Stimulated activated CD4-positive, alpha-beta T cell treated with anti-CD3 and anti-CD28 coated beads, Interleukin-1b, Interleukin-23, amount 100 ng/mL, for 48 hours (primary cell): ENCODE measurements at places on chromosomes 5 and 9.

DNA sequence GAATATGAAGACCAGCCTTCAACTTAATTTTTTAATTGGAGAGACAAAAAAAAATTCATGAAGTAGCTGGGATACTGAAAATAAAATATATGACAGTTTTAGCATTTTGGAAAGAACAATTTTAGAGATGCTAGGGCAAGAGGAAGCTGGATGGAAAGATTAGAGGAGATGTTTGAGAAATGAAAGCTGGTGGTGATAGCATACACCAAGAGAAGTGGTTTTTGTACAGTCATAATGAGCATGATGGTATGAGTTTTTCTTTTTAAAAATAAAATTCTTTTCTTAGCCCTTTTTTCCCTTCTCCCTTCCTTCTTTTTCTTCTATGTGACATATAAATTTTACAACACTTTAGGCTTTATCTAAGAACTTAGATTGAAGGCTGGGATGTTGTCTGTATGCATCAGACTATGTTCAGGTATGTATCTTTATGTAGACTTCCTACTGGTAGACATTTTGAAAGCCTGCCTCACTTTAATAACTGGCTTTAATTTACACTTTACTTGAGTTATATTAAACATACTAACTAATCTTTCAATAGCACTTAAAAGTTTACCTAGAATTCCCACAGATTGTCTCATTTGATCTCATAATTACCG, 522.5 kb downstream of the TLE4 start:
- no peak for DNase-seq

- DNase-seq = no peak
Measured at GRCh38 chr5:146368137-146368536, 29.5 kb downstream of the POU4F3 start.

GRCh38 chr5:40981420-40981819, 72.1 kb downstream of the C7 start:
- no peak for DNase-seq

GRCh38 chr9:101628173-101628572, 33.4 kb upstream of the PPP3R2 start:
- DNase-seq = no peak

- no peak for DNase-seq
Measured at GRCh38 chr5:120614531-120615180, 150.6 kb downstream of the PRR16 start.

DNA sequence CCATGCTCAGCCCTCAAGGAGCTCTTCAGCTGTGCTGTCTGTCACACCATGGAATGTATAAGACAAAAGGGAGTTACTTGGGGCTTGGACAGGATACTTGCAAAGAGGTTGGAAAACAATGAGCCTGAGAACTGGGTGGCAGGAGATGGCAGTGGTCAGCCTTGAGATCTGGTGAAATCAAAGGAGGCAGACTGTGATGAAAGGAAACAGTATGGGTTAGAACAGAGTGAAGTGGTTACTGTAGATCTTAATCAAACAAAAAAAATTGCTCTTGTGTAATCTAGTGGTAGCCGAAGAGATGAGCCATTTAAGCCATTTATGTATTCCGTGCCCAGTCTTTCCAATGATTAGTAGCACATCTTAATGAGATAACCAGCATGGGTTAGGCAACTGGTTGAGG, 142.2 kb downstream of the SV2C start:
- DNase-seq = no peak

GRCh38 chr9:80282766-80283165, 711.0 kb downstream of the TLE4 start:
- DNase-seq = no peak

DNA sequence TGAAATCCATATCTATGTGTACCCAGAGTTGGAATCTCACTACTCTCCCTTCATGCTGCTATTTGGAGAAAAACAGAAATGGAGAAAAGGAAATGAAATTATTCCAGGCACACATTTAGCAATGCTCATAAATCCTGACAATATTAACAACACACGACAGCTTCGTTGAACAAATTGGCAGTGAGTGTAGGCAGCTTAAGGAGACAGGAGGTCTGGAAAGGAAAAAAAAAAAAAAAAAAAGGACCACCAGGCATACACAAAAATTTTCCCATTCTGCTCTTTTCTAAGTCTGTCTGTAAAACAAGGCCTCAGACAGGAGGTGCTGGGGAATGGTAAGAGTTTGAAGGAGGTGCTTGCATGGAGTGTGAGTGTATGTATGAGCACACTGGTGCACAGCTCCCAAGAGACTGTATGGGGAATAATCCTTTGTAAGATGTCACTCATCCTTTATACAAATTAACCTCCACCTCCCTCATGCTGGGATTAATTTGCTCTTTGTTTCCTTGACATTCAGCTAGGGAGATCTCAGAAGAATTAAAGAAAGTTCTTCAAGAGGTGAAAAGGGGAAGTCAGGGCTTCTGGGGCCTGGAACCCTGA, 78.9 kb downstream of the ASTN2 start:
- DNase-seq = no peak

DNA sequence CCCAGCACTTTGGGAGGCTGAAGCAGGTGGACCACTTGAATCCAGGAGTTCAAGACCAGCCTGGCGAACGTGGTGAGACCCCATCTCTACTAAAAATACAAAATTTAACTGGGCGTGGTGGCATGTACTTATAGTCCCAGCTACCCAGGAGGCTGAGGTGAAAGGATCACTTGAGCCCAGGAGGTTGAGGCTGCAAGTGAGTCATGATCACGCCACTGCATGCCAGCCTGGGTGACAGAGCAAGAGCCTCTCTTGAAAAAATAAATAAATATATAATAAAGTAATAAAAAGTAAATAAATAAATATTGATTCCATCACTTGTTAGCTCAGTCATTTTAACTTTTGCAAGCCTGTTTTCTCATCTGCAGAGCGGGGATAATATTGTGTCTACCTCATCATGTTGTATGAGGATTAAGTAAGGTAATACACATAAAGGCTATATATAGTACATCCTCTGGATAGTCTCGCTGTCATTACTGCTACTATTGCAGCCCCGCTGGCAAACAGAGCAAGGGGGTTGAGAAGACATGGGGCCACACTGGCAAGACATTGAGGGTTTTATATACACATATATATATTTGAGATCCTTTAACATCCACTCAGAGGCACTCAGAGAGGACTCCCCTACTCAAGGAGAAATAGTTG, 210.9 kb downstream of the C9orf152 start:
- DNase-seq = no peak

DNA sequence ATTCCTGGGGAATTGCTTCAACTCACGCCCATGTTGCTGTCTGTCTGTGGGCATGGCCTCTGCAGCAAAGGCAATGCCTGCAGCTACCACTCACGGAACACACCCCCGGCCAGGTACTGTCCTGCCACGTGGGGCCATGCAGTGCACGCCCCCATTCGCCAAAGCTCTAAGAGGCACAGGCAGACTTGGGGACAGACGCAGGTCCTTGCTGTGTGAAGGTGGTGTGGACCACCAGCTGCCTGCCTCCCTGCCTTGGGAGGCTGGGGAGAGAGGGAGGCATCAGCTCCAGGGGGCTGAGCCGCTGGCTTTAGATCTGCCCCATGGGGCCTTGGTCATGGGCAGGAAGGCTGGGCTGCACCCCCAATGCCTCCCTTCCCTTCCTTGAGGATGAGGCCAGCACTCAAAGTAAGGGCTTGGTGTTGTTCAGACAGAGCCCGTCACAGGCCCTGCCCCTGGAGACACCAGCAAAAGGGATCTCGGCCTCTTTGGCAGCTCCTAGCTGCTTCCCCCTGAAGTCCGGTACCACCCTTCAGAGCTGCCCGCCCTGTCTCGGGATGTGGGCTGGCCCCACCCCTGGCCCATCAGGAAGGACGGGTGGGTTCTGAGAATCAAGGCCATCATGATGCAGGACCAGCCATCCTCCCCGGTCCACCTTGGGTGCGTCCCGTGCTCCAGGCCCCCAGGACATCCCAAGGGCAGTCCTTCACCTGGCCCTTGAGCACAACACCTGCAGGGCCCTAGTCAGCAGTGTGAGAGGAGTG, 2.3 kb downstream of the GRIN1 start:
- no peak for DNase-seq

DNA sequence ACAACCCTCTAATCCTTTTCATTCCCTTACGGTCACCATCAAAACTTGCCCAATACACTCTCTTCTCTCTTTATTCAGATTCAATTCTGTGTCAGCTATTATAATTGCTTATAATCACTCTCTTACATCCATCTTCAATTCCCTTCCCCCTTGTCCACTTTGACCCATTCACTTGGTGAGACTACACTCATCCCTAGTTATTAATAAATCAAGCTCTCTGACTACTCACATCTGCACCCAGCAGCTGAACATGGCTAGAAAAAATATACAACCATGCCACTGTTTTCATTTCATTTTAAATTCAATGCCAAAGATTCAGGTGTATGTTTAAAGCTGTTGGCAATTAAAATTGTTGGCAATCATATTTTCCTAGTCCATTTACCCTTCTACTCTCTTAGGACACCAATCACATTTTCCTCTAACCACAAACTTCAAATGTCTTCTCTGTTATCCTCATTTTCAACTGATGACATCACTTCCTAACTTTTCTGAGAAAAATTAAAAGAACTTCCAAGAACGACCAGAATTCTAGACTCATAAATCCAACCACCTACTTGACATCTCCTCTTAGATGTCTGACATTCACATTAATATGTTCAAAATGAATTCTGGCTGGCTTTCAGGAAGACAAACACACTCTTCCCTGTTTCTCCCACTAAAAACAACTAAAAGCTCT, 5.5 kb downstream of the C5orf15 start:
- DNase-seq = no peak

GRCh38 chr5:1251678-1252580, 26.7 kb downstream of the SLC6A18 start:
- no peak for DNase-seq

- no peak for DNase-seq
Measured at GRCh38 chr9:36029765-36030528, 6.8 kb upstream of the RECK start.

- DNase-seq = no peak
Measured at GRCh38 chr5:148833122-148833521, 6.7 kb downstream of the ADRB2 start.

GRCh38 chr9:36559036-36559695, 13.5 kb upstream of the MELK start:
- DNase-seq = no peak

GRCh38 chr5:153896701-153897100, 142.0 kb downstream of the FAM114A2 start:
- DNase-seq = no peak

GRCh38 chr5:58834242-58835225, 251.7 kb downstream of the RAB3C start:
- DNase-seq = no peak

- DNase-seq = no peak
Measured at GRCh38 chr5:142176255-142176654, 67.7 kb downstream of the NDFIP1 start.

DNA sequence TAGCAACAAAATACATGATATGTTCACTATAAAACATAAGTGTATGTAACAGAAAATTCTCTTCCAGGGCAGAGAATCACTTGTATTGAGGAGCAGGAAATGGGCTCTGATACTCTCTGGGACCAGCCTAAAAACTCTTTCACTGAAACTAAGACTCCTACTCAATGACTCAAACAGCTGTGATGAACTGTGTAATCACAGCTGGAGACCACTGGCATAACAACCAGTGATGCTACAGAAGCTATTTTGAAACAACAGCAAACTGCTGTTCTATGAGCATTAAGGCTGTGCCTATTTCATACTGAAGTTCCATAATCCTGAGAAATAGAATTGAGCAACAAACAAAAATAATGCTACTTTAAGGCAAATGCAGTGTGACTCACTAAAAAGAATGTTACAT, 594.0 kb downstream of the HINT1 start:
- DNase-seq = no peak

DNA sequence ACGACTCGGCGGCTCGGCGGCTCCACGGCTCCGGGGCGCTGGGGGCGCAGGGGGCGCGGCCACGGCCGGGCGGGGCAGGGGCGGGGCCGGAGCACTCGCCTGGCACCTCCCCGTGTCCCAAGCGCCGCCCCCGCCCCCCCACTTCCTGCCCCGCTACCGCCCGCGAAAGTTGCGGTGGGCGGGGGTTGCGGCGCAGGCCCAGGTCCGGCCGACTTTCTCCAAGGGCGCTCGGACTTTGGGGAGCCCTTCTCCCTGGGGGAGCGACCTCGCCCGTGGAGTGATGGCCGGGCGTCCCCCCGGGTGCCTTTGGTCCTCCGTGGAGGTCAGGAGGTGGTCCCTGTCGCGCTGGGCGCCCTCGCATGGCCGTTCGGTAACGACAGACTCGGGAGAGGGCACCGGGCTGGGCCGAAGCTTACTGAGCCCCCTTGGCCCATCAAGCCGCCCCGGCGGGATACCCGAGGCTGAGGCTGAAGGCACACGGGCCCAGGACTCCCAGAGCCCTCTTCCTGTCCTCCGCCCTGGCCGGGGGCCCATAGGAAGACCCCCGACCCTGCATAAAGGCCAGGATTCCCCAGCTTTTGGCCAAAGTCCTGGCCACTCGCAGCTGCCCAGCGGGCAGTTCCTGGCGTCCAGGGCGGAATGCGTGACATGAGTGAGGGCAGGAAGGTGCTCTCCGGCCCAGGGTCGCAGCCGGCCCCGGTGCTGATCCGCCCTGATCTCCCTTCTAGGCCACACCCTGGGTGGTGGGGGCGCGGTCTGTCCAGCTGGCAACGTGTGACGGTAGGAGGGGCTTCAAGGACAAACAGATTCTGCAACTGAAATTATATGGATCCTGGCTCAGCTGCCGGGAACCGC, 883 bp upstream of the VAV2 start:
- peak; percentile 58 for DNase-seq

DNA sequence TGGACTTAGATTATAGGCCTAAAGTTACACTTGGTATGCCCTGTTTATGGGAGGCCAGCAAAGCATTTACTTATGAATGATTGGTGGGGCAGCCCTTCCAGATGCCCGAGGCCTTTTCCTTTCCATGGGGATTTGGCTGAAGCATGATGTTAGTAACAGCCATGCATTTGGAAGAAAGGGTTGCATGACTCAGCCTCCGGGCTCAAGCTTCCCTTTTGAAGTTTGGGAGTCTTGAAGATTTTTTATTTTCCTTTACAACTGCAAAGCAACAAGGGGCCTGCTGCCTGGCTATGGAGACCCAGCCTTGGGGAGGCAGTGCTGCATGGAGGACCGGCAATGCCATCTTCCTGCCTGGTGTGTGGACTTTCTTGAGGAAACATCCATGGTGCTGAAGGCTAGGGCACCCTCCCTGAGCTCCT, 244.7 kb downstream of the ICE1 start:
- DNase-seq = no peak

GRCh38 chr5:139312075-139312474, 18.5 kb downstream of the MATR3 start:
- no peak for DNase-seq
